D341Med (cell line): ENCODE measurements at places on chromosomes 6 and 20.

- no peak for DNase-seq
These were observed 156.3 kb upstream of the PHACTR1 start for GRCh38 chr6:12560315-12560714.

DNA sequence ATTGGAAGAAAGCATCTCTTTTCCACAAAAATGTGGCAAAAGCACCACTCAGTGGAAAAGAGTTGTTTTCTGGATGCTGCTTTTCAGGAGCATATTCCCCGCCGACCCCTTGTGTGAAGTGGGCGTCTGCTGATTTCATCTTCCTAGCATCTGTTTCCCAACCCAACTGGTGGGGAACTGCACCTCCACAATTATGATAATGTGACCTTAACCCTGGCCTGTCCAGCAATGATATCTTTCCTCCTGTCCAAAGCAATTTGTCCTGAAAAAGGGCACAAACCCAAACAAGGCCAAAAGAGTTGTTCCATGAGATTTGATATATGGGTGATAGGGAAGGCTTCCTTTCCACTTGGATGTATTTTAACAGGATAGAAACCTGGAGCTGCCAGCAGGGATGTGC lies 7.3 kb upstream of the SMIM8 start:
- DNase-seq: no peak

GRCh38 chr6:100472674-100473073 lies 8.0 kb upstream of the SIM1 start:
- no peak for DNase-seq

GRCh38 chr20:40471261-40471629 lies 217.8 kb downstream of the MAFB start:
- DNase-seq: no peak

- DNase-seq: no peak
These were observed 25.3 kb downstream of the RIPOR2 start for GRCh38 chr6:24910331-24910960.

DNA sequence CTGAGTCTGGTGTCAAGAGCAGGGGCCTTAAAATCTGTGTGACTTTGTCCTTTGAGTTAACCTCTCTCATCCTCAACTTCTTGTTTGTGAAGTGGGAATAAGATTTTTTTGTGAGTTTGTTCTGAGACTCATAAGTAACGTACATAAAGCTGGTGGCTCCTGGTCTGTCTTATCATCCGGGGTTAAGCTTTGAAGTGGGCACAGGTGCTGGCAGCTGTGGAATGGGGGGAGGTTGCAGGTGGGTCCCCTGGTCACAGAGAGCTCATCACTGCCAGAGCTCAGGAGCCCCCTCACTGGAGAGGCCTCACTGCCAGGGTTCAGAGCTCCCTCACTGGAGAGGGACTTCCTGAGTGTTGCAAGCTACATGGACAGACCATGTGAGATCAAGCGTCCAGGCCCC lies 174.1 kb downstream of the NRN1 start:
- no peak for DNase-seq

GRCh38 chr6:72864236-72864635 lies 242.4 kb downstream of the KCNQ5 start:
- no peak for DNase-seq
